ENCODE measurements at places on chromosomes 7 and 10.

DNA sequence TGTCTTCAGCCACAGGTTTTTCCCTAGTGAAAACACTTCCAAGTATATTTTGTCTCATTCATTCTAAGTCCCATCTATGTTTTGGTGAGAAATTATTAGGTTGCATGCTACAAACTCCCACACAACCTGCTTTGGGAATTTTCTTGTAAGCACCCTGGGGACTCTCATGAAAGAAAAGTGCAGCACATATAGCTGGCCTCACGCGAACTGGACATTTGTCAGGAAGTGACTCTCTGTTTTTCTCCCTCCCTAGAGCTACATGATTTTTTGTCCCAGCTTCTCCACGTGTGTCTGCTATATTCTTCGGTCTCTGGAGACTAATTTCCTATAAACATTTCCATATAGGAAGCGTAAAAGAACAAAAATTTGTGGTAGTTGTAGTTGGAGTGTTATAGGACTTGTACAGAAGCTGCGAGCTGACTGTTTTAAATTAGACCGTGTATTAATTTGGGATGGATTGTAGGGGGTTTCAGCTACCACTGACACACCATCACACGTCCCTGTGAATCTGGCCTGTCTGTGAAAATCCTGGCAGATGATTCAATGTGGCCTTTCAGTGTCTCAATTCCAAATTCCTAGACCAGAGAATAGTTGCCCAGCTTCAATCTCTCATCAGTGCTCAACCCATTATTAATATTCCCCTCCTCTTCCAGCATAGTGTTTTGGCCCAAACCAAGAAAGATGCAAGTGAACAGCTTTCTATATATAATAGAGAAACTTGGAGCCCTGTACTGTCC lies 40.2 kb downstream of the ARL4A start:
- DNase-seq = no peak

GRCh38 chr7:39321909-39322498 lies 244.2 kb upstream of the YAE1 start:
- DNase-seq = no peak

- no peak for DNase-seq
These were observed 138.8 kb downstream of the ADARB2 start for GRCh38 chr10:1598393-1599153.

GRCh38 chr7:25055520-25056220 lies 69.4 kb downstream of the CYCS start:
- no peak for DNase-seq

DNA sequence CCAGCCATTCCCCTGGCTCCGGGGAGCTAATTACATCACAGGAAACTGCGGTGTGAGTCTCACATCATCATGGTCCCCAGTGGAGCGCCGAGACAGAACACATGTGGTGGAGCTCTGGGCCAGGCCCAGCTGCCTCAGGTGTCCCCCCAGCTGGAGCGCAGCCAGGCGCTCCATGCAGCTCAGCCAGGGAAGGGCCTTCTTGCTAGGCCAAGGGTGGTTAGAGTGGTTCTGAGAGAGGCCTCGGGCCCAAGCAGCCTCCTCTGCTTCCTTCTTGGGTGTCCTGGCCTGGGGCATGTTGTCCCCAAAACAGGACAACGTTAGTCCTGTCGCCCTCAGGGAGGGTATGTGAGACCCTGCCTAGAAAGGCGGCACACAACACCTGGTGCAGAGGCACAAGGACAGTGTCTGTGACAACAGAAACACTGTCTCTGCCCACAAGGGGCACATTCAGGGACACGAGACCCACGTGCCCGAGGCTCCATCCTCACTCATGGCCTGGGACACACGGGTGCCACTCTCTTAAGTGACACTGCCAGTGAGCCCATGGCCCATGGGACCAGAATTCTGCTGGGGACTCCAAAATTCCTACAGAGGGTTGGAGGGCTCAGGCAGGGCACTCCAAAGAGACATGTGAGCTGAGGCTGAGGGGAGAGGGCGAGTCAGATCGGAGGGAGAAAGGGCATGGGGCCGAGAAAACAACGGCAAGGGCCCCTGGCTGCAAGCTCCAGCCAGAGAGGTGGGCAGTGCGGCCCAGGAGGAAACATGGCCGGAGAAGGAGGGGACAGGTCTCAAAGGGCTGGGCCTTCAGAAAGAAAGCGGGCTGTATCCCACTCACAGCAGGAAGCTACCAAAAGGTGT lies 37.0 kb upstream of the RET start:
- no peak for DNase-seq

Measured in cortex of kidney (tissue), 1 donor.